ENCODE measurements at places on chromosomes 1 and 21. TPM values are rescaled to one million over a fixed set of nuclear protein-coding genes. Genes with fewer than 3 reads are reported as not detected.

The GFI1 gene
- 3.0 TPM for total RNA-seq

The MPL gene
- total RNA-seq, result not detected

The TAF13 gene
- 41.3 TPM for total RNA-seq

The RNU1-3 gene
- total RNA-seq, result 1,358 TPM

The ADCY10 gene
- 0.81 TPM for total RNA-seq

The FCRL2 gene
- 0.09 TPM for total RNA-seq

Data from mucosa of gallbladder (tissue), 1 donor.